ENCODE measurements at places on chromosomes 6 and 20.

DNA sequence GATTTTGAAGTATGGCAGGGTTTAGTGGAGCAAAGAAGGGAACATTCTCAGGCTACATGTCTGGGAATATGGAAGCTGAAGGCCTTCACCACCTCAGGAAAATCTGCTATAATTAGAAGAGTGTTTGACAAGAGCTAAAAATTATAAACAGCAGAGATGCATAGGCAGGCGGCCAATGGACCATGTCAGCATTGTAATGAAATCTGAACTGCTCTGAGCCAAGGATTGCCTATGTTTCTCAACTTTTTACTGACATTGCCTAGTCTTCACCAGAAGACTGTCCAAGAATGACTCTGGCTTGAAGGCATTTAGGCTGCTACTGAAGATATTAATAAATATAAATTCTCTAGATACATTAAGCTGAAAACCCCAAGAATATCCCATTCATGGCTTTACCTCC, 84.1 kb downstream of the C6orf52 start:
- no peak for DNase-seq

- DNase-seq = no peak
Measured at GRCh38 chr6:66198062-66198624, 491.1 kb upstream of the EYS start.

- no peak for DNase-seq
Measured at GRCh38 chr6:52420668-52421358, 671 bp downstream of the EFHC1 start.

- no peak for DNase-seq
Measured at GRCh38 chr6:165845493-165845892, 182.5 kb upstream of the PDE10A start.

- no peak for DNase-seq
Measured at GRCh38 chr20:59078231-59078630, 35.6 kb upstream of the PRELID3B start.

DNA sequence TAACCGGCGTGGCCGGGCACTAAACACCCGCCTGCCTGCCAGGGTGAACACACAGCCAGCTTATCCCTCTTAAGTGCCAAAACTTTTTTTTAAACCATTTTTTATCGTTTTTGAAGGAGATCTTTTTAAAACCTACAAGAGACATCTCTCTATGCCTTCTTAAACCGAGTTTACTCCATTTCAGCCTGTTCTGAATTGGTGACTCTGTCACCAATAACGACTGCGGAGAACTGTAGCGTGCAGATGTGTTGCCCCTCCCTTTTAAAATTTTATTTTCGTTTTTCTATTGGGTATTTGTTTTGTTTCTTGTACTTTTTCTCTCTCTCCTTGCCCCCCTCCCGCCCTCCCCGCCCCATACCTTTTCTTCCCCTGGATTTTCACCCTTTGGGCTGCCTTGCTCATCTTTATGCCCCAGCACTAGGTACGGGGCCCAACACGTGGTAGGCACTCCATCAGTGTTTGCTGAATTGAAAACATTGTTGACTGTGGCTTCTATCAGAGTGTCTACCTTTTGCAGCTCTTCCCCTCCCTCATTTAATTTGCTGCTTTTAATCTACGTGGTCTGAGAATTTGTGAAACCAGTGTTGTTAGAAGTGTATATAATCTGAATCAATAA, 1.5 kb downstream of the ZCCHC3 start:
- DNase-seq = no peak

GRCh38 chr6:45679631-45680030, 301.9 kb upstream of the SUPT3H start:
- DNase-seq = no peak

DNA sequence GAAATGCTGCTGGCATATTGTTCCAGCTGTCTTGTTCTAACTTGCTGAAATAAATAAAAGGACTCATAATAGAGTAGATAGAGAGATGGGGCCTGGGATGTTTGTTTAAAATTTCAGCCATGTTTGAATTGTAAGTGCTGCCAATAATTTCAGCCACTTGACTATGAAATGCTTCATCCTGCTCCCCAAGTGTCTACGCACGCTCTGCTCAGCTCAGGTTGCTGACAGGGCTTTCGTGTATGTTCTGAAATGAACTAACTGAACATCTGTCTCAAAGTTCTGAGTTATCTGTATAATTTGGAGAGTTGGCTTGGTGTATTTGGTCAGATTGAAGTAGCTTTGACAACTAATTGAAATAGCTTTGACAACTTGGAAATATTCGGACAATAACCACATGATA, 387.8 kb downstream of the BMP2 start:
- DNase-seq = no peak

- no peak for DNase-seq
Measured at GRCh38 chr6:126721581-126722160, 381.8 kb downstream of the CENPW start.

All from stimulated activated CD4-positive, alpha-beta T cell treated with anti-CD3 and anti-CD28 coated beads, Interleukin-15, amount 100 ng/mL, for 1 hour (primary cell).